SK-N-SH (cell line): ENCODE measurements at places on chromosomes 7 and 10.

DNA sequence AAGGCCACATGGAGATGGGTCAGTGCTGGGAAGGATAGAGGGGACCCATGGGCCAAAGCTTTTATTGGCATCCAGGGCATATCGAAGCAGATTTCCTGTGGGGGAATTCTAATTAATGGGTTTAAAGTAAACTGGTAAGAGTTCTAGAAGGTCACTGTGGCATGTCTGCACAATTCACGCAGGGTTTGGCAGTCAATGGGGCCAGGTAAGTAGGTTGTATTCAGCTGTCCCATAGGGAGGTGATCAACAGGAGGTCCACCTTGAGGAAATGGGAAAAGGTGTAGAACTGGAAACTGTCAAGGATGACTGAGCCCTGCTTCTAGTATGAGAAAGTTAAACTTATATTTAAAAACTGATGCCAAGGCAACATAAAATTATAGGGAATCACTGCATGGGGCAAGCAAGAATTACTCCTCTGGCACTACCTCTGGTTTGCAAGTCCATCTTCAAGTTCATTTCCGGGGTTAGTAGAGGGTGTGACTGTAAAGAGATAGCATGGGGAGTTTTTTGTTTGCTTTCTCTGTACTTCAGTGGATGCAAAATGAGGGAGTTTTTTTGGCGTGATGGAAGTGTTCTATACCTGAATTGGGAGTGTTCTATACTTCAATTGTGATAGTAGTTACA is 22.5 kb downstream of the TBC1D12 start:
- no peak for DNase-seq

- DNase-seq = peak; percentile 84
Measured at GRCh38 chr10:72009425-72010081, 45.4 kb downstream of the CHST3 start.

- no peak for DNase-seq
Measured at GRCh38 chr10:112945811-112946210, 4.2 kb upstream of the TCF7L2 start.

- no peak for DNase-seq
Measured at GRCh38 chr10:102045292-102045691, 10.7 kb downstream of the ARMH3 start.

DNA sequence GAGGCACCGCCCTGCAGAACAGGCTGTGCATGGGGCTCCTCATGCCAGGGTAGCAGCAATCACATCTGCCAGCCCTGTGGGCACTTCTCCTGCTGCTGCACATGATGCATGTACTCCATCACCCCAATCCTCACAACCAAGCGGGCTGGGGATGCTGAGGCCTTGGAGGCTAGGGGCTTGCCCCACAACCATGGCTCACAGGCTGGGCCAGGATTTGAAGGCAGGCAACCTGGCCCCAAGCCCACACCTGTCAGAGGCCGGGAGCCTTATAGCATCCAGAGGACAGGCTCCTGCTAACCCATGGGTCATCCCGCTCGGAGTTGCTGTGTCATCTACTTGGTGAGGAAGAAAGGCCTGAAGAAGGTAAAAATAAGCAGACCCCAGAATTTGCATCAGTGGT is 2.2 kb downstream of the POLM start:
- no peak for DNase-seq

DNA sequence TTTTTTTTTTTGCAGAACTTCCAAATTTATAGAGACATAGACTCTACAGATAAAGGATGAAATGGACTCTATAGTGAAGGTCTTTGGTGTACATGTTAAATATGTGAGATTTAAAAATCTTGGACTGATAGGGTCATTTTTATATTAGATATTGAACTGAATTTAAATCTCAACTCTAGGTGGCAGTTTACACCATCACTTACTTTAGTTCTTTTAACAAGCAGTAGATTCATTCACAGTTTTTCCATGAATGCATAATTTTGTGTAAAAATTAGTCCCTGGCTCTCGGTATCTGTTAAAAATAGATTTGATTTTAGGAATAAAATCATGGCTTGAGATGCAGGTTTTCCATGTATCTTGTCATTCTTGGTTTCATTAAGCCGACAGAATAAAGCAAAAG is 31.1 kb upstream of the SNX13 start:
- DNase-seq = no peak

DNA sequence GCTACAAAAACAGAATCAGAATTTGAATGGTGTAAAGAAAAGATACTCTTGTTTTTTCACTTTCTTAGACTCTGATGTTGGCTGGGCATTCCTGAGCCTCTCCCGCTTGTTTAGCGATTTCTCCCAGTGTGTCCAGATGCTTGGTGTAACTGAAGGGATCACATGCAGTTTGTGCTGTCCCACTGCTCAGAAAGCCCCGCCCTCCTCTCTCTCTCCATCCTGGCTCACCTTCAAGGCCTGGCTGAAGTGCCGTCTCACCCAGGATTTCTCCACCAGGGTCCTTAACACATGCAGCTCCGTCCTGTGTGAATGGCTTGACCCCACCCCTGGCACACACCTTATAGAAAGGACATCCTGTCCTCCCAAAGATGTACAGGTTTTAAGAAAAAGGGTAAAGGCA is 437.1 kb downstream of the LRMDA start:
- no peak for DNase-seq

GRCh38 chr10:4651404-4652037 is 174.5 kb upstream of the AKR1E2 start:
- no peak for DNase-seq

DNA sequence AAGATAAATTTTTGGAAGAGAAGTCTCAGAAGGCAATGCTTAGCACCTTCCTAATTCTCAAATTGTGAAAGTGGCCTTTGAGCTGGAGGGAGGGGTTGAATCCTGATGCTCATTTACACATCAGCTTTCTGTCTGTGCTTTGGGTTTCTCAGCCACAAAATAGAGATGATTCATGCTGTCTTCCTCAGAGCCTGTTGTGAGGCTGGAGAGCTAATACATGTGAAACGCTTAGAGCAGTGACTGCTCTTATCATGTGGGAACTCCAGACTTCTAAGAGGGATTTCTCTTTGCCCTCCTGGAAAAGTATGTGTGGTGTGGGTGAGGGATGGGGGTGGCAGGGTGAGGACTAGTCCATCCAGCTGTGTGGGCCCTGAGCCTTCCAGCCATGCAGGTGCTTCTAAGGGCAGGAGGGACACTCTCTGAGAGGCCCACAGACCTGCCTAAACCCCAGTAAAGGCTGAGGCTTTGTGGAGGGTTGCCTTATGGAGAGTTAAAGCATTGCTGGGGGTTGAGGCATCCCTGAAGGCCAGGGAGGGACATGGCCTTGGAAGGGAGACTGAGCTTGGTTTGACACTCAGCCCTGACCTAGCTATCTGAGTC is 4.8 kb upstream of the EVX1 start:
- DNase-seq = no peak

GRCh38 chr10:84308481-84309304 is 19.7 kb upstream of the CCSER2 start:
- peak; percentile 58 for DNase-seq

- DNase-seq = no peak
Measured at GRCh38 chr7:102081244-102081627, 205.4 kb upstream of the SH2B2 start.

DNA sequence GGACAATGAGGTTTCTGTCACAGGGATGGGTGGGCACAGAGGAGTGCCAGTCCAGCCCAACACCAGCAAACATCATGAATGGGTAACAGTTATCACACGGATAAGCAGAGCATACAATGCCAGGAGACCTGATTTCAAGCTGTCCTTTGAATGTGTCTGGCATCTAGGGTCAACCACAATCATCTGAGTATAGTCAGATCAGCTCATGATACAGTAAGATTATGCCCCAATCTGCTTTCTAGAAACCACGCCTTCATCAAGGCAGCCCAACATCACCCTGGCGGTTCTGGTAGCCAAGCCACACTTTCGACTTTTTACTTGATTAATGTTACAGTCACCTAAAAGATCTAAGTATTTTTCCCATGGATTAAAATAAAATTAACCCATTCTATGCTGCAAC is 10.5 kb downstream of the FAM171A1 start:
- no peak for DNase-seq

DNA sequence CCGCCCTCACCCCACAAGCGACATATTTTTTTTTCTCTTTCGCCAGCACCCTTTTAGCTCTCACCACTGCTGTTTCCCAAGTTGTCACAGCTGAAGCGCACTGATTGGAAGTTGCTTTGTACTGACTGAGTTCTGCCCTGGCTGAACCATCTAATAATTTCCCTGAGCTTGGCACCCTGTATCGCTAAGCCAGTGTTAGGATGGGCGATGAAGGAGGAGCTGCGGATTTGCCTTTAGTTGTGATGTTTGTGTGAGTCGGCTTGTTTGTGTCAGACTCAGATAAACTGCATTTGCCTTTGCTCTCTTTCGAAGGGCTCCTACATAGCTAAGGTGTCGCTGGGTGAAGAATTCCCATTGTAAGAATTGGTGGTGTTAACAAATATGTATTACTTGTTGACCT is 1.3 kb upstream of the ATXN7L1 start:
- no peak for DNase-seq
